Thoracic aorta (tissue), 2 donors: ENCODE measurements at places on chromosomes 12 and 14. TPM values are rescaled to one million over a fixed set of nuclear protein-coding genes. Genes with fewer than 3 reads are reported as not detected.

DNA sequence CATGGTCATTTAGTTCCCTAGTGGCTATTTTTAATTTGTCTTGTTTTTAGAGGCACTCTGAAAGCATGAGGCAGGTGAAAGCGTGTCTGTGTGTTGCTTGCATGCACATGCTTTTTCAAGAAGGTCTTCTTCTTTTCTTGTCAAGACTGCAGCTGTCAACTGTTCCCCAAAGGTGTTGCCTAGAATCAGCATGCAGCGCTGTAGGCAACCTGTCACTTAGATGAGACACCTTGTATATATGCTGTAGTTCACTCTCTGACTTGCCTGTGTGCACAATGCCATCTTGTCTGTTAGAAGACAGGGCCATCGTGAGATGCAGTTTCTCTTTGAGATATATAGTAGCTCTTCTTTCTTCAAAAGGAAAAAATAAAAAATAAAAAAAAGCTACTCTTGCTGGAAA, 885.7 kb downstream of the DIO2 start:
- DNase-seq: no peak

The RASSF8 gene
- total RNA-seq: 86.6 TPM

- no peak for DNase-seq
Measured at GRCh38 chr12:71938728-71939385, at the start of gene TPH2. TSS of gene TPH2 (plus strand) at chr12:71938845. CDS start at chr12:71938987, 142 bp downstream.

DNA sequence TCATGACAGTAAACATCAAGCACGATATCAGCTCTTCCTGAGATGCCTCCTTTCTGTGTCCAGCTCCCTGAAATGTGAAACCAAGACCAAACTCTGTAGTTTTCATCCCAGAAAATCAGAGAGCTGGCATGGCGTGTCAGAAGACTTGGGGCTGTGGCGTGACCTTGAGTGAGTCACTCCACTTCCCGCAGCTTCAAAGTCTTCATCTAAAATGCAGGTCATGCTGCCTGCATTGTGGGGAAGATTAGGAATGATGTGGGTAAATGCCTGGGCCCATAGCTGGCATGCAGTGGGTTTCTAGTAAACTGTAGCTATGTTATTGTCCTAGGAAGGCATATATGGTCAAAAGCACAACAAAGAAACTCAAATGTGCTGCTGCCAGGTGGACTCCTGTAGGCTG, 28.8 kb downstream of the OAS2 start:
- DNase-seq: no peak

The DDX51 gene
- 24.8 TPM for total RNA-seq

The ABCB9 gene
- total RNA-seq: 6.3 TPM

The OTOGL gene
- 0.81 TPM for total RNA-seq

The CLEC2A gene
- not detected for total RNA-seq

DNA sequence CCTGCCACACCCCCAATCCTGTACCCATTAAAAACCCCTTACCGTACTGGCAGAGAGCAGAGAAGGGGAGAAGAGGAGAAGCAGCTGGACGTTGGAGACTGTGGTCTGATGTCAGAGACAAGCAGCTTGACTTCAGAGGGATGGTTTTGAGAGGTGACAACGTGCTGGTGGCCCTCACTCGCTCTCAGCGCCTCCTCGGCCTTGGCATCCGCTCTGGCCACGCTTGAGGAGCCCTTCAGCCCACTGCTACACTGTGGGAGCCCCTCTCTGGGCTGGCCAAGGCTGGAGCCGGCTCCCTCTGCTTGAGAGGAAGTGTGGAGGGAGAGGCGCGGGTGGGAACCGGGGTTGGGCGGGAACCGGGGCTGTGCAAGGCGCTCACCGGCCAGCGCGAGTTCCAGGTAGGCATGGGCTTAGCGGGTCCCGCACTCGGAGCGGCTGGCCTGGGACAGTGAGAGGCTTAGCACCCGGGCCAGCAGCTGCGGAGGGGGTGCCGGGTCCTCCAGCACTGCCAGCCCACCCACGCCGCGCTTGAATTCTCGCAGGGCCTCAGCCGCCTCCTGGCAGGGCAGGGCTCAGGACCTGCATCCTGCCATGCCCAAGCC, 67.6 kb upstream of the PPP4R3A start:
- DNase-seq: no peak

DNA sequence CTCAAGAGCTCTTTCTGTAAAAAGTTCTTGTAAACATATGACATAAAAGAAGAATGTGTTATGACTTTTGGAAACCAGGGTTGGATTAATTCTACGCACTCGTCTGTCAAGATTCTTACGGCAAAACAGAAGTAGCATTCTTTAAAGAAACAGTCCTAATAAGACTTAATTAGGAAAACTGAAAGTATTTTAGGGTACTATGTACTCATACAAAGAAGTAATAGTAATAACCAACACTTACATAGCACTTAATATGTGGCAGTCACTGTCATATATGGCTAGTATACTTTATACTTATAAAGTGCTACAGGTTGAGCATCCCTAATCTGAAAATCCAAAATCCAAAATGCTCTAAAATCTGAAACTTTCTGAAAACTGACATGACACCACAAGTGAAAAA, 72.9 kb upstream of the ST8SIA1 start:
- DNase-seq: no peak

GRCh38 chr12:62258941-62259630, 1.1 kb upstream of the USP15 start:
- DNase-seq: no peak

The REC8 gene
- 13.1 TPM for total RNA-seq

- DNase-seq: no peak
Measured at GRCh38 chr14:103179094-103179493, 55.8 kb downstream of the TNFAIP2 start.

The MAP3K12 gene
- 27.9 TPM for total RNA-seq

The RAD51AP1 gene
- 10.2 TPM for total RNA-seq

The P2RX2 gene
- total RNA-seq: not detected

DNA sequence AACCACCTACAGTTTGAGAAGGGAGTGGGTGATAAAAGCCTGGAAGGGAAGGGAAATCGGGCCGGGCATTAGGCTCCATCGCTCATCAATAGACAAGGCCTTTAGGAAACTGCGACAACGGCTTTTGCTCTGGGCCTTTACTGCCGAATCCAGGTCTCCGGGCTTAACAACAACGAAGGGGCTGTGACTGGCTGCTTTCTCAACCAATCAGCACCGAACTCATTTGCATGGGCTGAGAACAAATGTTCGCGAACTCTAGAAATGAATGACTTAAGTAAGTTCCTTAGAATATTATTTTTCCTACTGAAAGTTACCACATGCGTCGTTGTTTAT, 261 bp upstream of the RNU7-1 start:
- DNase-seq: peak; percentile 76

The NAP1L1 gene
- 178 TPM for total RNA-seq

The KRT7 gene
- total RNA-seq: 105 TPM

DNA sequence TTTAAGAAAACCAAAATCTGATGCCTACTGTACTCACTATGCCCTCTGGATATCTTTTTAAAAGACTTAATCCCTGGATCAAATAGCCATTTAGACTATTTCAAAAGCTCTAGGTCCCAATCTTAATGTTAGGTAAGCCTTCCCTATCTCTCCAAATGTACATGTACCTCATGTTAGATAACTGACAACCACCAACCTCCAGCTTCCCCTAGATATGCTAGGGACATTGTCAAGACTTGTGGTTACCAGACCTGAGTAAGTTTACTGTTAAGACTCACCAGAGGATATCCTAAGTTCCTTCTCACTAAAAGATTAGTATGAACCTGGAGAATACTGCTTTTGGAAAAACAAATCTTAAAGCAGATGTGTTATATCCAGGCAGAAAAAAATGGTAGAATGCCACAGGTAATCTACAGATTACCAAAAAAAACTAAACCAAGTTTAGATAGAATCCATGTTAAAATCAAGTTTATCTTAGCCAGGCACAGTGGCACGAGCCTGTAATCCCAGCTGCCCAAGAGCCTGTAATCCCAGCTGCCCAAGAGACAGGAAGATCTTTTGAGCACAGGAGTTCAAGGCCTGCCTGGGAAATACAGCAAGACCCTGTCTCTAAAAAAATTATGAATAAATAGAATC, 9.7 kb downstream of the NAP1L1 start:
- no peak for DNase-seq

DNA sequence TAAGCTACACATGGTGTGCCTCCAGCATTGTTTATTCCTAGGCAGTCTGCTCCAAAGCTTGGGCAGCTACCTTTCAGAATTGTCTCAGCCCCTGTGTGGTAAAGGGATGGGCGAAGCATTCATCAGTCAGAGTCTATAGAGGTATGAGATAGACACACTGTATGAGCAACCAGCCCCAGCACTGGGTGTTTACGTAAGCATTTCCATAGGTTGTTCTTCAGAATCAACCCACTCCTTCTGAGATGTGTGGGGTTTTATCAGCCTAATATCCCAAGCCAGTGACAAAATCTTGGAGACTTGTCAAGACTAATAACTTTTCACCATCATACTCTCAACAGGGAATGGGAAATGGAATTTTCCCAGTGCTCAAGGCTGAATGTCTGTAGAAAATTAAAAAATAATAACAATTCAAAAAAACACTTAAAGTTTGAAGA, 98.2 kb downstream of the BTG1 start:
- no peak for DNase-seq

GRCh38 chr12:31687101-31687527, 27.6 kb downstream of the ETFBKMT start:
- DNase-seq: no peak

DNA sequence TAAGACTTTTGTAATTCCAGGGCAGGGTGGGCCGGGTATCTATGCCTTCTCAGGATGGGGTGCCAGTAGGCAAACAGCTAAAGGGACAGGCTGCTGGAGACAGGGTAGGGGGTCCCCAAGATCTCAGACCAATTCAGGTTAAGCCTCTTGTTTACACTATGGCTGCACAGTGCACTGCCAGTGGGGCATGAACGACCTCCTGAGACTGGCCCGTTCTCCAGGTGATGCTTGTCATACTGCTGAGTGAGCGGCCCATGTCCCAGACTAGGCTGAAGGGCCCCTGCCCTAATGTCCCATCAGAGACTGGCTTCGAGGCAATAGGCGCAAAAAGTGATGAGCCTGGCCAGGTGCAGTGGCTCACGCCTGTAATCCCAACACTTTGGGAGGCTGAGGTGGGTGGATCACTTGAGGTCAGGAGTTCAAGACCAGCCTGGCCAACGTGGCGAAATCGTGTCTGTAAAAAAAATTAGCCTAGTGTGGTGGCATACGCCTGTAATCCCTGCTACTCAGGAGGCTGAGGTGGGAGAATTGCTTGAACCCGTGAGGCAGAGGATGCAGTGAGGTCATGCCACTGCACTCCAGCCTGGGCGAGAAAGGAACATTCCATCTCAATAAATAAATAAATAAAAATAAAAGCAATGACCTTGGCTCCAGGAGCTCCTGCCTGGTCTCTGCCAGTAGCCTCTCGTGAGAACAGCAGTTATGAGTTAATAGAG, 12.6 kb downstream of the SLC25A29 start:
- no peak for DNase-seq

- DNase-seq: no peak
Measured at GRCh38 chr12:837548-837947, 85.2 kb downstream of the WNK1 start.

The CNTN1 gene
- 42.8 TPM for total RNA-seq

DNA sequence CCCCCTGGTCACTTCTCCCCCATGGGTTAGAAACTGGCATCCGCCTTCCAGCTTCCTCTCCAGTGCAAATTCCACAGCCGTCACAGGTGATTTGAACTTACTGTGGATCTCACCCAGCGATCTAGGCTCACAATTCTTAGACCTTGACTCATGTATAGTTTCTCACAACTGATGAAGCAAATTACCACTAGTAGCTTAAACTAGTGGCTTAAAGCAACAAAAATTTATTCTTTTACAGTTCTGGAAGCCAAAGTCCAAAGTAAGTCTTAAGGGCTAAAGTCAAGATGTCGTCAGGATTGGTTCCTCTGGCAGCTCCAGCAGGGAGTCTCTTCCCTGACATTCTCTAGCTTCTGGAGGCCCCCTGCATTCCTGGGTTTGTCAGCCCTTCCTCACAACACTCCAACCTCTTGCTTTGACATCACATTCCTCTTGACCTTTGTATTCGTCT, 117.4 kb downstream of the KTN1 start:
- DNase-seq: no peak

- no peak for DNase-seq
Measured at GRCh38 chr12:116559162-116559935, at the start of gene MAP1LC3B2. TSS of gene MAP1LC3B2 (plus strand) at chr12:116559381. CDS start at chr12:116575943, 16,562 bp downstream.

DNA sequence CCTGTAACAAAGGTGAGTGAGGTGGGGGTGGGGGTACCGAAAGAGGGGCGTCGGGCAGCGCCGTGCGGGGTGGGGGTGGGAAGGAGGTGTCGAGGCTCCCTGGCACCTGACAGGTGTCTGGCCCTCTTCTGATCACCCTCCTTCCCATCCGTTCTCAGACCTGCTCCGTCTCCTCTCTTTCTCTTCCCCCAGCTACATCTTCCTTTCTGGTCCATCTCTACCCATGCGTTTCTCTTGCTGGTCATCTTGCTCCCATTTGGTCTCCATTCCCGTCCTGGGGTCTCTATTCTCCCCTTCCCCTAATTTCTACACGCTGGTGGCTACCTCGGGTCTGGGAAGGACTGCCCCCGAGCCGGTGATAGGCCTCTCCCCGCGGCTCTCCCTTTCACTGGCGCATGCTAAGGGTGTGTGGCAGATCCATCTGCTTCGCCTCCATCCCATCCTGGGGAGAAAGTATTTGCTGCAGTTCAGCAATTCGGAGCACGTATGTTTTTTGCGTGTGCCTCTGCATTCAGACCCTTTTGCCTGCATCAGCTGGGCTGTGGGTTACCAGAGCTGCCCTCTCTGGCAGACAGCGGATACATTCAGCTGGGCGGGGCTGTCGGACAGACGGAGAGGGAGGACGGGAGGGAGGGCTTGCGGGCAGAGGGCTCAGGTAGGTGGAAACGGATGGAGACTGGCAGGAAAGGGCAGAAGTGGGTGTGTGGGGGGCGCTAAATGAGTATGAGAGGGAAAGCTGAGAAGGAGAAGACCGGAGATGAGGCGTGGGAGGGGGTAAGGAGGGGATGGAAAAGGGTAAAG, 730 bp downstream of the CLSTN3 start:
- no peak for DNase-seq

The SYNDIG1L gene
- 3.1 TPM for total RNA-seq

- DNase-seq: no peak
Measured at GRCh38 chr12:100290016-100290415, 23.0 kb downstream of the SCYL2 start.

GRCh38 chr12:115183752-115184151, 499.8 kb upstream of the TBX3 start:
- DNase-seq: no peak

The ITGB7 gene
- total RNA-seq: 2.1 TPM

DNA sequence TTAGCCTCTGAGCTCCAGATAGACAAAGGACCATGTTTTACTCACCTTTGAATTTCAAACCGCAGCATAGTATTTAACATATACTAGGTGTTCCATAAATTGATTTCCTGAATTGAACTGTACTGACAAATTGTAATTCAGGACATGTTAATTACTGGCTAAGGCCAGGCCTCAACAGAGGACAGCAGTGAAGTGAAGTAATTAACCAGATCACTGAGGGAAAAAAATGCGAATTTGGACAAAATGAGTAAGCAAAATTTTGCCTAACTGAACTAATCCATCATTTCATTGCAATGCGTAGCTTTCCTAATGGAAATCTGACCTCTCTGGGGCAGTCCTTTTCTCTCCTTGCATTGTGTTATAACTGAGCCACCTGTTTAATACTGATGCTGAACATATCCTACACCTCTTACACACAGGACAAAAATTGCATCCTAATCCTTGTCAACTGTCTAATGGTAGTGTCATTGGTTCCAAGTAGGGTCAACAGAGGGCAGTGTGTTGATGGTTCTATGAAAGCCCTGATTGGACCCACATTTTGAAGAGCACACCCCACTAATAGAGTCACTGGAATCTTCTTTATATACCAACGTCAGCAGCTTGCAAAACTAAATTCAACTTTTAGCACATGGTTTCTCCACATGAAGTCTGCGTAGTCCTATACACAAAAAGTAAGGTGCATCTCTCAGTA, 148.4 kb downstream of the SLC25A21 start:
- DNase-seq: no peak

The CYP46A1 gene
- total RNA-seq: 0.68 TPM
